ENCODE measurements at places on chromosomes 13 and 19. TPM values are rescaled to one million over a fixed set of nuclear protein-coding genes. Genes with fewer than 3 reads are reported as not detected.

ZNF584 gene
- 24.6 TPM for total RNA-seq

- no peak for DNase-seq
Measured at GRCh38 chr13:98143601-98144026, 720 bp downstream of the FARP1 start.

- no peak for DNase-seq
Measured at GRCh38 chr13:52393572-52394357, 12.2 kb downstream of the THSD1 start.

GRCh38 chr13:100523411-100523810 is 65.2 kb downstream of the GGACT start:
- no peak for DNase-seq

- peak; percentile 33 for DNase-seq
Measured at GRCh38 chr19:10603873-10604459, 16.9 kb upstream of the AP1M2 start.
